ENCODE measurements at places on chromosomes 1 and 21.
A peak's percentile ranks its signal among the peaks of the same experiment; 100 is the strongest.

GRCh38 chr1:234498448-234499118, 19.6 kb upstream of the TARBP1 start:
- no peak for DNase-seq

DNA sequence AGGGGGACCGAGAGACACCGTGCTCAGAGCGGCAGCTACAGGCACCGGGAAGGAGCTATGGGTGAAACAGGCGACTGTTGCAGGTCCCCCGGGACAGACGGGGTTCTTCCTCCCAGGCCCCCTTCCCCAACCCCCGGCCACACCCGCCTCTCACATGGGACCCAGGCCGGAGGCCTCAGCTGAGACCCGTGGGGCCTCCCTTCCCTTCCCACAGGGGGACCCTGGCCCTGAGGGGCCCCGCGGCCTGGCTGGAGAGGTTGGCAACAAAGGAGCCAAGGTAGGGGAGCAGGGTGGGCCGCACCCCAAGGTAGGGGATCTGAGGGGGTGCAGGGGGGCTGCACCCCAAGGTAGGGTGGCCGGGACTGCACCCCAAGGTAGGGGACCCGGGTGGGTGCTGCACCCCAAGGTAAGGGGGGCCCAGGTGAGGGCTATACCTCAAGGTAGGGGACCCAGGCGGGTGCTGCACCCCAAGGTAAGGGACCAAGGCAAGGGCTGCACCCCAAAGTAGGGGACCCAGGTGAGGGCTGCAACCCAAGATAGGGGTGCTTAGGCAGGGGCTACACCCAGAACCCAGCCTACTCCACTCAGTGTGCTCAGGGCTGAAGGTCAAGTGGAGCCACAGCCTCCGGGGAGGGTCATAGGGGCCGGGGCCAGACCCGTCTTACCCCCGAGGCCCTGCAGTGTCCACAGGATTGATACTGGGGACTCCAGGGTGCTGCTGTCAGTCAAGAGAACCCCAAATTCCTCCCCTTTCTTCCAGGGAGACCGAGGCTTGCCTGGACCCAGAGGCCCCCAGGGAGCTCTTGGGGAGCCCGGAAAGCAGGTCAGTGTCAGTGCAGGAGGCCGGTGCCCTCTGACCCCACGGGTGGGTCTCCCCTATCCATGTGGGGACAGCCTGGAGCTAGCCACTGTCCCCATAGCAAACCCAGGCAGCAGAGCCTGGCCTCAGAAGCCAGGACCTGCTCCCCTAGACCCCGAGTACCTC, 22.7 kb downstream of the COL6A2 start:
- DNase-seq = no peak

GRCh38 chr1:110309139-110309538, 30.0 kb upstream of the RBM15 start:
- peak; percentile 24 for DNase-seq

DNA sequence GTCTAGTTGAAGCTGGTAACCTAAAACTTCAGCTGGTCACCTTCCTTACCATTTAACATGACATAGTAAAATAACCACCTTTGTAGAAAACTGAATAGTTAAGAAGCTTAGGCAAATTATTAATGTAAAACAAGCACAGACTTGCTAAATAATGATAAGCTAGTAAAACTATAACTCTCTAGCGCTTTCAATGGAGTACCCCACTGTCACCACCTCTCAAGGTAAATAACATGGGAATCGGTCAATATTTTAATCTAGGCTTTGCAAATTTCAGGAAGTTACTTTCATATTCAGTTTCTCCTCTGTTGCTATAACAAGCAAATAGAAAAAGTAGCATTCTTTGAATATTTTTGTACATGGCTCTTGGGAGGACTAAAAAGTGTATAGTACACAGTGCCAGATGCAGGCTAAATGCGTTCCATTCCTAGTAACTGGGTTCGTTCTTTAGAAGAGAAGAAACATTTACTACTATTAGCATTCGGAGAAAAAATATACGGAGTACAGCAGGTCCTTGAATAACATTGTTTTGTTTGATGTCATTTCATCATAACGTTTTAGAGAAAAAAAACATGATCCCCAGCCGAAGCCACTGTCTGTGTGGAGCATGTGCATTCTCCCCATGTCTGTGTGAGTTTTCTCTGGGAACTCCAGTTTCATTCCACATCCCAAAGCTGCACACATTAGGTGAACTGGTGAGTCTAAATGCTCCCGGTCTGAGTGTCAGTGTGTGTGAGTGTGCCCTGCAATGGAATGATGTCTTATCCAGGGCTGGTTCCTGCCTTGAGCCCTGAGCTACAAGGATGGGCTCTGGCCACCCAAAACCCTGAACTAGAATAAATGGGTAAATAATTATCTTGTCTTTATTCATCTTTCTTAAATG, 52.5 kb downstream of the EPRS1 start:
- DNase-seq = no peak

GRCh38 chr1:12490532-12491142, 127.4 kb downstream of the DHRS3 start:
- no peak for DNase-seq

DNA sequence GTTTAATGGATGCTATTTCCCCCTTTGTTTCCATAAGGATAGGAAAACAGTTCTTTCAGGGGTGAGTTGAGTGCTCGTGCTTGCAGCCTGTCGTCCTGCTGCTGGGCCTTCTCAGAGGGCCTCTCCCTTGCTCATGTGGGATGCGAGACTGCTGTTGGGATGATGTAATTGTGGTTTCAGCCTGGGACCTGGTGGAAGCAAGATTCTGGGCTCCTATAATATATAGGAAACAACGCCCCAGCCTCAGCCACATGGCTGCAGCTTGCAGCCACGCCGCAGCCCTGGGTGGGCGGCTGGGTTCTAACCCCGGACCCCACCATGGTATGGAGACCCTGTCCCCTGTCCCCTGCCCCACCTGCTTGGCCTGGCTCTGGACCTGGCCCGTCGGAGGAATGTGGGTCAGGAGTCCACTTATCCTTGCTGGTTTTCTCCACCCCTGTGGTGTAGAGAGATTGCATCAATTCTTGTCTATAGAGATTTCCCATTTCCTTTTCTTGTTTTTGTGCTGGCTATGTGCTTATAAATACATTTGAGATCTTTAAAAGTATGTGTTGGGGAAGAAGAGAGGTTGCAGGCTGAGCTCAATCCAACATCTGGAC, 357.8 kb downstream of the SIPA1L2 start:
- DNase-seq = no peak

GRCh38 chr1:235486321-235486720, 17.9 kb downstream of the B3GALNT2 start:
- DNase-seq = no peak

DNA sequence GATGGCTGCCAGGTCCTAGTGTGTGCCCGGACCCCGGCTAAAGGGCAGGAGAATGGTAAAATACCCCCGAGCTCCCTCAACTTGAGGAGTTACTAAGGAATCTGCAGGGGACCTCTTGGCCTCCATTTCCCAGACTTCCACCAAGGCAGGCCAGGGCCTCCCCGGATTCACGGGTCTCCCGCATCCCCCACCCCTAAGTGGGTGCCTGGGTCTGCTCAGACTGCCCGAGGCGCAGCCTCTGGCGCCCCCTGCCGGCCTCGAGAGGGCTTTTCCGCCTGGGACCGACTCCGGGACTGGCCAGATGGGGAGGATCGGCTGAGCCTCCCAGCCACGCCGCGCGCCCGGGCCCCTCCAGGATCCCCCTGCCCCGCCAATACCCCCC, 1.7 kb downstream of the PLEKHG5 start:
- peak; percentile 96 for DNase-seq

- DNase-seq = peak; percentile 14
These were observed 179.2 kb downstream of the PATJ start for GRCh38 chr1:61921435-61921834.

- DNase-seq = no peak
These were observed 14.7 kb downstream of the RHEX start for GRCh38 chr1:206067486-206068227.

- DNase-seq = no peak
These were observed 107.8 kb upstream of the TARDBP start for GRCh38 chr1:10904396-10905358.

- DNase-seq = no peak
These were observed 81.7 kb upstream of the VANGL1 start for GRCh38 chr1:115560027-115560426.

DNA sequence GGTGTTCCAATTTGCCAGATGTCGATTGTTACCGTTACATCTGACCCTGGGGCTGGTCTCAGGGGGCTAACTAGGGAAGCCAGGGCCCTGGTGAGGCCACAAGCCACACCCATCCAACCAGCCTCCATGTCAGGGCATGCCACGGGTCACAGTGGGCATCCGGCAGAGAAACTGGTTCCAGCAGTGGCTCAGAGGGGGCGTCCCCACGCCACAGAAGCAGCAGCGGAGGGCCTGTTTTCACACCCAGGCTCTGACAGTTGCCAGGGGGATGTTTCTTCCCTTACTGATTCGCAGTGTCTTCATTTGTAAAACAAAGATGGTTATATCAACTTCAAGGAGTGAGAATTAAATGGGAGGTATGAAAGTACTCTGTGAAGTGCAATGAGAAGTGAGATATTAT, 75.0 kb upstream of the COX20 start:
- no peak for DNase-seq

GRCh38 chr1:23210963-23211362, 6.3 kb downstream of the HTR1D start:
- DNase-seq = no peak

DNA sequence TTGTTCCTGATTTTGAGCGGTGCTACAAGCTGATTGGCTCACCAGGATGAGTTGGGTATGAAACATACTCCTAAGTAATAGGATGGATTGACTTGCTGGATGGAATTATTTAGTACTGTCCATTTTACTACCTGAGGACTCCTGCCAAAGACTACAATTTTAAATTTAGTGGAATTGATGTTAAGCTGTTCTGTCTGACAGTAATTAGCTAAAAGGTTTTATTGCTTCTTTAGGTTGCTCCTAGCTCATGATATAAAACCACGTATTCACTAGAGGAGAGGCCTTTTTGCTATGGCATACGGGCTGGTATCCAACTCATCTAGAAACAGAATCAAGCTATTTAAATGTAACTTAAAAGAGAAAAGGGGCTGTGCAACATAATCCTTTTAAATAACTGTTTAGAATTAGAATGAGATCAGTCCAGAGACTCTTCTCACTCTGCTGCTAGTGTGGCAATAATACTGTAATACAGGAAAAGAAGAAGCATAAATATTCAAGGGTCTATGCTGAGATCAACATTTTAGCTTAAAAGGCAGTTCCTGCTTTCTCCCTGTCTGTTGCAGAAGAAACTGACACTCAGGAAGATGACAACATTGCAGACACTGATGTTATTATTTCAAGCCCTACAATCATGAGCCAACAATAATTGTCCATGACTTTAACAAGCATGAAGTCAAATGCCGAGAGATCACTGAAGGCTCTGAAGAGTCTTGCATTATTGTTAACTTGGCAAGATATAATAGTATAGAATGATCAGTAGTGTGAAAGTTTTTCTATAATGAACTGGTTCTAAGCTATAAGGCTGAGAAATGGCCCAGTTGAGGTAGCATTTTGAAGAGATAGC, 258.7 kb upstream of the ADGRL4 start:
- DNase-seq = no peak

Data from GM03348 (cell line).